ENCODE measurements at places on chromosomes 3 and 15.
A peak's percentile ranks its signal among the peaks of the same experiment; 100 is the strongest.

- DNase-seq: no peak
Measured at GRCh38 chr3:118480101-118480860, 554.4 kb downstream of the IGSF11 start.

DNA sequence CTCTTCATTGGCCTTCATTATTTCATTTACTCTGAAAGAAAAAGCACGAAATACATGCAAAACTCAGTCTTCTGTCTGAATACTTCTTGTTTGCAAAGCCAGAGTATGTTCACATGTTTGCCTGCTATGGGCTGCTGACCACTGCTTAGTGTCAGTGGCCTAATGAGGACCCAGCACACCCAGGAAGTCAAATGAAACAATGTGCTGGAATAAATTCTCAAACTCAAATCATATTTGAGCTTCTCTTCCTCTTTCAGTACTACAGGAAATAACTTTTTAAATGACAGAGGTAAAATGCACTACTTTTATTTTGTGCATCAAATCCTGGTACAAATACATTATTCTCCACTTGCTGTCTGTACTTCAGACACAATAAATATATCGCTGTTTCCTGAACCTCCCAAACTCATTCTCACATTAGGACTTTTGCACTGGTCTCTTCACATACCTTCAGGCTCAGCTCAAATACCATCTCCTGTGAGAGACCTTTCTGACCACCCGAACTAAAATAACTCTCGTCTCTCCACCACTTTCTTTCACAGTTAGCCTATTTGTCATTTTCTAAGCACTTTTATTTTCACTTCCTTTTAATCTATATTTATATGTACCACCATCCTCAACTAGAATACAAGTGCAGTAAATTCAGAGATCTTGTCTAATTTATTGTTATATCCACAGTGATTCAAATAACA is 176.8 kb downstream of the TUSC7 start:
- DNase-seq: no peak

DNA sequence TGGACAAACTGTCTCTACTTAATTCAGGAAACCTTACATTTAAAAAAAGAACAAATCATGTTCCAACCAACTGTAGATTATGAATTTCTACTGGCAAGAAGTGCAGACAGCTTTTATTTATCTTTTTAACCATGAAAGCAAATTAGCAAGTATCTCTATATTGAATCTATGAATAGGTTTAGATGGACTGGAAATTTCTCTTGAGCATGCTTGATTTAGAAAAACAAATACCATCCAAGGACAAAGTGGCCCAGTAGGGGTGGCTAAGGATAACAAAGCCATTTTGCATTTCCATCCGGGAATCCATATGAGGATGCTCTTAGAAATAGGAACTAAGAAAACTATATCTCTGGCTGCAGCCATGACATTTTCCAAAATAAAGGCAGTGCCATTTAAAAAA is 150.6 kb downstream of the KCNMB2 start:
- DNase-seq: no peak

DNA sequence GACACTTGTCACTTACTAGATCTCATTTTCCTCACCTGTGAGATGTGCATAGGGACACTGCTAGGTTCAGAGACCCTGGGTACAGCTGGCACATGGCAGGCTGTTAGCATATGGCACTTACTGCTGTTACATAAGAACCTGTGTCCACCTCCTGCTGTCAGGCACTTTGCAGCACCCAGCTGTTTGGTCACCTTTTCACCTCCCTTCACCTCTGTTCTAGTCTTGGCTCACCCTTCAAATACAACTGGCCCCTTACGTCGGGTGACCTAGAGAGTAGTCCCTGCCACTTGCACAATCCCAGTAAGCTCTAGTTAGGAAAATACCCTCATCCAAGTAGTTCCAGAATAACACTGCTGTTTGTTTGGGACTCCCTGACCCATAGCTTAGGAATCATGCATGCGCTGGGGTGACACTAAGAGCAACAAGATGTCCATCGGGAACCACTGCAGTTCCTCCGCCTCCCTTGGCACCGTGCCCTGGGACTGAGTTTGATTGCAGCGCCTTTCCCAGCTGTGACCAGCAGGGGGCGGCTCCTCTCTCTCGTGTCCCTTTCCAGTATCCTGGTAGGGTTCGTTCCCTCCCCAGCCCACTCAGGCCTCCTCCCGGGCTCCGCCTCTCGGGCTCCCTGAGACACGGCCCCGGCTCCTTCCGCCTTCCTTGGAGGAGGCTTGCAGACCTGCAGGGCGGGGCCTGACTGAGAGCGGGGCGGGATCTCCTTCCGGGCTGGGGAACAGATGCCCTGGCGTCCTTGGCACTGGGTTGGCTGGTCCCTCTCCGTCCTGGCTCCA is 78.6 kb downstream of the ABHD5 start:
- peak; percentile 95 for DNase-seq

DNA sequence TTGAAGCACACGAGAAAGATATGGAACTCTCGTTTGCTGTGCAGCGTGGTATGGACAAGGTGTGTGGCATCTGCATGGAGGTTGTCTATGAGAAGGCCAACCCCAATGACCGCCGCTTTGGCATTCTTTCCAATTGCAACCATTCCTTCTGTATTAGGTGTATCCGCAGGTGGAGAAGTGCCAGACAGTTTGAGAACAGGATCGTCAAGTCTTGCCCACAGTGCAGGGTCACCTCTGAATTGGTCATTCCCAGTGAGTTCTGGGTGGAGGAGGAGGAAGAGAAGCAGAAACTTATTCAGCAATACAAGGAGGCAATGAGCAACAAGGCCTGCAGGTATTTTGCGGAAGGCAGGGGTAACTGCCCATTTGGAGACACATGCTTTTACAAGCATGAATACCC is 1.2 kb downstream of the MKRN3 start:
- no peak for DNase-seq

GRCh38 chr3:5301651-5302297 is 114.3 kb downstream of the EDEM1 start:
- DNase-seq: peak; percentile 7

DNA sequence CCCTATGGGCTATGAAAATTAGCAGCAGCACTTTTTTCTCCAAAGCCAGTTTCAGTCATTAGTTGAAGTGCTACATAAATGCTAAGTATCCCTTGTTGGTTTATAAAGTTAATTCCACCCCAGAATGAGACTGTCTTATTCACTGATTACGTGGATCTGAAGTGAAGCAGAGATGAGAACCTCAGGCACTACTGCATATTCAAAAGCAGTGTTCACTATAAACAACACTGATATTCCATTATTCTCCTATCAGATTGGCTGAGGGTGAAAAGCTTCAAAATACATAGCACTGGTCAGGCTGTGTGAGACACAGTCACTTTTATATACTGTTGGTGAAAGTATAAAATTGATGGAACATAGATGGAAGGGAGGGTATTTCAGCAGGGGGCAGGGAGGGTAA is 395.7 kb upstream of the RARB start:
- no peak for DNase-seq

DNA sequence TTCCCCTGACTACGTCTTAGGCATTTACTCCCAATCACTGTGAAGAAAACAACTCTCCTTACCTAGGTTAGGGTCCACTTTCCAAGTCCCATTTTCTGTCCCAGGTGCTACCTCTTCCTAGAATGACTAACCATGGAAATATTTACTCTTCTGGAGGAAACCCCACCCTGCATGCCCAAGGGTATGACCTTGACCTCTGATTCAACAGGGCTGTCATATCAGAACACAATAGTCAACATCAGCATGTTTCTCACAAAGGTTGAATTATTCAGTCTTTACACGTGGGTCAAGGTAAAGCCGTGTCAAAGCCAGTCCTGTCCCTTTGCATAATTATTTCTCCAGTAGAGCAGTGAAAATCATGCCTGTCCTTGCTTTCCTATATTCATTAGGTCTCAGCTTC is 4.3 kb upstream of the FRMD5 start:
- no peak for DNase-seq

GRCh38 chr15:25508369-25509002 is 69.7 kb upstream of the UBE3A start:
- DNase-seq: peak; percentile 5

GRCh38 chr15:95669146-95669922 is 661.2 kb upstream of the NR2F2 start:
- DNase-seq: no peak

DNA sequence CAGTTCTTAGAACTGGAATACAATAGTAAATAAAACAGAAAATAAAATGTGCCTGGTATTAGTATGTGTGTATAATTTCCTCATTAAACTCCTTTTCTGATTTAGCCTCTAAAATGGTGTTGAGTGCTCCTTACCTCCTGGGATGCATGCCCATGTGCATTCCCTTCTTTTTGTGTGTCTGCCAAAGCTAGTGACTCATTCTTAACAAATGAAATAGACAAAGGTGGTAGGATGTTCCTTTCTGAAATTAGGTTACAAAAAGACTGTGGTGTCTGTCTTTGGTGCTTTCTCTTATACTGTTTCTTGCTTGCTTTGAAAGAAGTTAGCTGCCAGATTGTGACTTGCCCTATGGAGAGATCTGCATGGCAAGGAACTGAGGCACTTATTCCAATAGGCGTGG is 623.7 kb downstream of the GRM7 start:
- DNase-seq: no peak

DNA sequence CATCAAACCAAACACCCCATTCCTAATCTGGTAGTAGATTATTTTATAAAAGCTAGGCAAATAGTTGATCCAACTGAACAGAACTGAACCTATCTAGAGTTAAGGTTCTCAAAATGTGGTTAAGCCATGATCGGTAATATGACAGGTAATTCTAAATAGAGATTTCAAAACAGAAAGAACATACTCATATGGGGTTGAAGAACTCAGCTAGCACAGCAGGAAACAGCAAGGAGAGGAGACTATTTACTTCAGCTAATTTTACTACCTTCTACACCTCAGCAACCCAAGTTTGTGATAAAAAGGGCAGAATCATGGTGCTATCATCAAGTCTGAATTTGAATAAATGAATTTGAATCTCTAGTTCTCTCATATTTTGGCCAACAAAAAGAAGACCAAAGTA is 11.8 kb downstream of the CD47 start:
- DNase-seq: no peak

DNA sequence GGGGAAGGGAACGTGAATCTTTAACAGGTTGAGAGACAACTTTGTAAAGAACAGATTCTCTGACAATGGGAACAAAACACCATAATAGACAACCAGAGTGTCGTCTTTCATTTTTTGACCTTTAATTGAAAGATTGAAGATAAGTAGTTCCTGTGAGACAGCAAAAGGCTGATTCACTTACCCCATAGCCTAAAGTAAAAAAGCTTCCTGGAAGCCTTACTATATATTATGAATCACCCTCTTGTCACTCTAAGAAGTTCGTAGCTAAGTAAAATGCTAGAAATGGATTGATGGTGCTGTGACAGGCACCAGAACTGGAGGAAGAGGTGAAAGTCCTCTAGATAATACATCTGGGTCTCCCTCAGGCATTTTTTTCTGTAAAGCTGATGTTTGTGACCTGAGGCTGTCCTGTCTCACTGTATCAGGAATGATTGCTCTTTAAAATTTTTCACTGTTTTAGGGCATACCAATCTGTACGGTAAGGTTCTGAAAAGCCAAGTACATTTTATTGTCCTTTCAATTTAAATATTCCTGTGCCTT is 824.6 kb upstream of the SEMA6D start:
- no peak for DNase-seq

GRCh38 chr3:45684327-45684892 is 4.8 kb upstream of the SACM1L start:
- no peak for DNase-seq

DNA sequence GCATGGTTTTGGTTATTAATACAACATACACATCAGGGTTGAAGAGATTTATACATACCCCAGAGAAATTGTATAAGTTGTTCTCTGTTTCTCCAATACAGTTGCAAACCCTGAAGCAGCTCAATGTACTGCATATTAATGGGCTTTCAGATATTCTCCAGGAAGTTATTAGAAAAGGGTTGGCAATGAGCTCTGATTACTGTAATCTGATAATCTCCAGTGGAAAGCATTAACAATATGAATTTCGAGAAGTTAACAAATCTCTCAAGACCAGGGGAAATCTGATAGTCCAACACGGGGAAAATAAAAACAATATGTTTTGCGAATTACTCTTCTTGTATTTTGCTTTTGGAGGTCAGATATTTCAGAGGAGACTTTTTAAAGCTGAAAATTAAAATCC is 950.1 kb downstream of the TBL1XR1 start:
- DNase-seq: no peak

- no peak for DNase-seq
Measured at GRCh38 chr15:66099950-66100671, 153.4 kb downstream of the MEGF11 start.

DNA sequence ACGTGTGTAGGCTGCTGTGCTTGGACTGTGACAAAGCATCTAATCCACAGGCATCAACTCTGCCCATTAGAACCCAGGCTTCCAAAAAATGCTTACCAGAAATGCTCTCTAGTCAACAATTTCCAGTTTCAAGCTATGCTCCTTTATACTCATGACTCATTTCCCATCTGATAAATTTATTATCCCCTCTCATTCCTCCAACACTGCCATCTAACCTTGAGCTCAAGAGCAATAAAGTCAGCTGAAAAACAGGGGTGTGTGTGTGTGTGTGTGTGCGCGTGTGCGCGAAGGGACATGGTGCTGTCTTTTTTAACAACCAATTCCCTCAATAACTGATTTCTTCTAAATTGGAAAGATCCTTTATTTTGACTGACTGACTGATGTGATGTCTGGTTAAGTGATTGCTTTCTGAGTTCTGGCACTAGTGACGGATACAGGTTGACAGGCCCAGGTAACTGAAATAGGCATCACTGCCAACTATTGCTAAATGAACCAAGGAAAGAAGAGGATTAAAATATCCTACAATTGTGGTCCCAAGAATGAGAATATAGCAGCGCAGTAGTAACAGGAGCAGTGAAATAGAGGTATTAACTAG is 405.5 kb downstream of the ZNF385D start:
- no peak for DNase-seq

- no peak for DNase-seq
Measured at GRCh38 chr3:35721628-35722027, 82.3 kb downstream of the ARPP21 start.

- DNase-seq: peak; percentile 7
Measured at GRCh38 chr3:60333710-60334109, 917.5 kb downstream of the FHIT start.

GRCh38 chr3:95088464-95088863 is 1025.6 kb downstream of the NSUN3 start:
- DNase-seq: no peak

DNA sequence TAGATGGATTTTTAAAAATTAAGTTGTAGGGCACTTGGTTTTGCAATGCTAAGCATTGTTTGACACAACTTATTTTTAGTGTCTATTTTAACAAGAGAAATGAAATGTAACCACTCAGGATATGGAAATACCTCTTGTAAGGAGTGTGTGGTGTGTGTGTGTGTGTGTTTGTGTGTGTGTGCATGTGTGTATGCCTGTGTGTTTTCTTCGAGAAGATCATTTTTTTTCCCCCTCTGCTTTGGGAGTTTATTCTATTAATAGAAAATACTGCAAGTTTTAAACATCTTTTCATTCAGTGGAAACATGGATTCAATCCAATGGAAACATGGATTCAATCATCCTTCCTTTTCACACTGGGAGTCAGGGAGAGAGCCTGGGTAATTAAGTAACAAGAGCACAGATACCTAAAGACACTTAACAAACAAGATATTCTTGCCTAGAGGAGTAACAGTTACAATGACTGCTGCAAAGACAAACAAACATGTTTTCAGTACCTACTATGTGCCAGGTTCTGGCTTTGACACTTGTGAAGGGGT is 567.2 kb upstream of the TBL1XR1 start:
- no peak for DNase-seq

- DNase-seq: peak; percentile 27
Measured at GRCh38 chr3:127959873-127960272, 44.8 kb downstream of the KBTBD12 start.

GRCh38 chr15:58476525-58477162 is 44.9 kb downstream of the LIPC start:
- DNase-seq: no peak

All from inflammatory macrophage treated with lipopolysaccharide for 4 hours (primary cell).